ENCODE measurements at places on chromosomes 3 and 15. TPM values are rescaled to one million over a fixed set of nuclear protein-coding genes. Genes with fewer than 3 reads are reported as not detected.

Gene MRPS25
- total RNA-seq: 51.3 TPM

- peak; percentile 64 for DNase-seq
Observed at GRCh38 chr3:14467814-14468620, 65.6 kb downstream of the SLC6A6 start.

DNA sequence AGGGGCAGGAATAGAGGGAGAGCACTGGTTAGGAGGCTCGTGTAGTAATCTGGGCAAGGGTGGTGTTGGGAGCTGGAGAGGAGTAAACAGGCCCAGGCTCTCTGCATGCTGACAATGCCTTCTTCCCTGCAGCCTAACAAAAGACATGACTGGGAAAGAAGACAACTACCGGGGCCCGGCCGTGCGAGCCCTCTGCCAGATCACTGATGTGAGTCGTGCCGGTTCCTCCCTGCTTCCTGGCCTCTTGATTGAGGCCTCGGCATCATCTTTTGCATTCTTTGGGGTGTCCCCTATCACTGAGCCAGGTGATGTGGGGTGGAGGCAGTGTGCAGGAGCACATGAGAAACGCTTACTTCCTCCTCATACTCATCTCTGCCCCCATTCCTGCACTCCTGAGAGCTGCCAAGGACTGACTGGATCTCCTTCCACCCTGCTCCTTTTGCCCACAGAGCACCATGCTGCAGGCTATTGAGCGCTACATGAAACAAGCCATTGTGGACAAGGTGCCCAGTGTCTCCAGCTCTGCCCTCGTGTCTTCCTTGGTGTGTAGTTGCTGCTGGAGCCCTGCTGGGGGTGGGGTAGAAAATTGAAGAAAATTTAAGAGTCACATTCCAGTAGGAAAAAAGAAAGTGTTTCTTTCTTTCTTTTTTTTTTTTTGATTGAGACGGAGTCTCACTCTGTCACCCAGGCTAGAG is 5.3 kb downstream of the COPG1 start:
- no peak for DNase-seq

DNA sequence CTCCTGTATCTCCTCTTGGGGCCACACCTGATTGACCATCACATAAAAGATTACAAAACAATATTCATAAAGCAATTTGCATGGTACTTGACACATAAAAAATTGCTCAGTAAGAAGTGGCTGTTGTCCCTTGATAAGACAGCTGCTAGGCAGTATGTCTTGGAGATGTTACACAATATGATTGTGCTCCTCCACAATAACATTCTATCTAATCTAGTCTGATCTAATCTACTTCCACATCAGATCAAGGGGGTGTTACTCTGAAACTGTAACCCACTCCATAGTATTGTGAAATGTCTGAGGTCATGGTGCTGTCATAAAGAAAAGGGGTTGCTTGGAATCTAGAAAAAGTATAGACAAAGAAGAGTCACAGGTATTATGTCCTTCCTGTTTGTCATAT is 23.4 kb upstream of the AQP9 start:
- DNase-seq: no peak

Gene ADAMTS9
- total RNA-seq: not detected

- no peak for DNase-seq
Observed at GRCh38 chr3:38245930-38246329, 19.7 kb upstream of the SLC22A13 start.

GRCh38 chr15:50353975-50354837 is 792 bp downstream of the GABPB1 start:
- DNase-seq: peak; percentile 41

- DNase-seq: no peak
Observed at GRCh38 chr15:41987246-41987924, 15.0 kb upstream of the EHD4 start.

DNA sequence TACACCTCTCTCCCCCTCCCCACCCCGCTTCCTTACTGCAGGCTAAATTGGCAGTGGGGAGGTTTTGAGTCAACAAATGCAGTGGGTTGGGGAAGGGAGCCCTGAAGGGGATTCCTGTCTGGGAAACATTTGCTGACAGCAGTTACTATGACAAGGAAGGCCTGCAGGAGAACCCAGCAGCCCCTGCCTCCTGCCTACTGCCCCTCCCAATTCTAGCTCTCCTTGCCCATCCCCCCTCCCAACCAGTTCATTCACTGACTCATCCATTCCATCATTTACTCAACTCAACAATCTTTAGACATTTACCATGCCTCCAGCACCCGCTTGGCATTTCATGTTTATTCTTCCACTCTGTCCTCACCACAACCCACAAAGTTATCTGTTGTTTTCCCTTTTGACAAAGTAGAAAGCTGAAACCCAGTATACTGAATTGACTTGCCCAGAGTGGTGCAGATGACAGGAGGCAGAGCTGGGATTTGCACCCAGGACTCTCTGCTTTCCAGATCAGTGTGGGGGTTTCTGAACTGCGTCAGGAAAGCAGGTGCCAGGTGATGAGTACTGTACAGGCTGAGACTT is 75.0 kb downstream of the MAGEF1 start:
- DNase-seq: peak; percentile 27

DNA sequence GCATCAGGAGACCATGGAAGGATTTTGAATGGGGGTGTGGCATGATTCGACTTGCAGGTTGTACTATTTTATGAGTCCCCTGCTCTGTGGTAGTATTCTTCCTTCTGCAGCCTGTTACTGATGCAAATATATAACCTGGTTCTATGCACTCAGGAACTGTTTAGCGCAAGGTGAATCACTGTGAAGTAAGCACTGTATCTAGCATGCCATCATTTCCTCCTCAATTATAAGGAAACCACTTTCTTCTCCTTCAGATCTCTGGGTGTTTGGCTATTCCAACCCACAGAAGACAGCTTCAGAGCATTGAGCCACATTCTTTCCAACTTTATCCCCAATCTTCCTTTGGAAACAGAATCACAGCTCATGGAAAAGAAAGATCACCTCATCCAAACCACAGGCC is 176.7 kb downstream of the DIPK2A start:
- DNase-seq: no peak

Gene RBSN
- total RNA-seq: 48.1 TPM

DNA sequence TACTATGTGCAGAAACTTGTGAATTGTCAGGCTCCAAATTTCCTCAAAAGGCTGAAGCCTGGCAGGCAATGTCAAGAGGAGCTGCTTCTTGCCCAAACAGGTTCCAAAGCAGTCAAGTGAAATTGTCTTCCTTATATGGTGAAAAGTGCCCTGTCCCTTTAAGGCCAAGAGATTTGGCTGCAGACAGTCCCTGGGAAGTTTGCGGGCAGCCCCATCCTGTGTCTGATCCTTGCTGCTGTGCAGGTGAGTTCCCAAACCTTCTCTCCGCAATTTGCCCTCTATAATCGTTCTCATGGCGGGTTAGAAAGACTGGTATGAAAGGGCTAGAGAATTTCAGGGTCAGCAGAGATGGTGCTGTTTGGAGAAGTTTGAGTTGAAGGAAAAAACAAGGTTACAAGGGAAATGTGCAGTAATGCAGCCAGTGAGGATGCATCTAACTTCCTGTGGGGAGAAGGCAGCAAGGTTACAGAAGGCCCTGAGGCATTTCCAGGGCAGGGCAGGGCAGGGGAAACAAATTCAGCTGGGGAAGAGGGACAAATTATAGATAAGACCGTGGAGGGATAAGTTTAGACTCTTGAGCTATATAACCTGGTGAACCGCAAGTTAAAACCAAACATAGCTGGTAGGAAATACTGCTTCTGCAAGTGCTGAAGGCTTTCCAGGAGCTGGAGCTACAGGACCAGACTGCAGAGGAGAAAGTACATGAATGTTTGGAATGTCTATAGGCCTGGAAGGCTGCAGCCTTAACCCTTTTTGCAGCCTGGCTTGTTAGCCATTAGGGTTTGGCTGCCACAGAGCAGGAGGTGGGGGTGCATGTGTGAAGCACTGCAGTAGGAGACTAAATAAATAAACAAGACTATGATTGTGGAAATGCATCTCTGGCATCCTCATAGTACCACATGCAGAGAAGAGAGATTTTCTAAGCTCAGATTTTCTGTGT is 256.2 kb upstream of the IL12A start:
- DNase-seq: no peak

DNA sequence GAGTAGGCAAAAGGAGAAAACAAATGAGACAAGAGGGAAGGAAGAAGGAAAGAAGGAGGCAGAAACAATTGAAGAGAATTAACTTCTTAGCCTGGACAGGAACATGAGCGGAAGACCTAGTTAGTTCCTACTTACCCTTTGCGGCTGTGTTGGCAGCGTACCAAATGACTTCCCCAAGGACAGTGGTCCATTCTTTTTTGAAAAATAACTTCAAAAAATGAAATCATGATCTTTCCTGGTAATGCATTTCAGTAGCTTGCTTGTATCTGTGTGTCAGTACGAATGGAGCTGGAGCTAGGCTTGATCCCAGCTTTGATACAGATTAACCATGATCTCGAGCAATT is 41.5 kb upstream of the CFAP161 start:
- DNase-seq: no peak

Gene CCR5
- total RNA-seq: 7.5 TPM
